Ascending aorta (tissue), 2 donors: ENCODE measurements at places on chromosomes 2 and 18.

- peak overlapping the region; percentile 74 for H3K27ac ChIP-seq
- no peak overlapping the region for H3K4me3 ChIP-seq
- H3K4me1 ChIP-seq: peaks cover 7% of the 10 kb centered on the region
- no peaks in the 10 kb centered on the region for H3K36me3 ChIP-seq
- DNase-seq: no peak
- H3K27me3 ChIP-seq: no peaks in the 10 kb centered on the region
Measured at GRCh38 chr2:43324259-43325106, 98.1 kb upstream of the ZFP36L2 start.

- no peaks in the 10 kb centered on the region for H3K4me1 ChIP-seq
- DNase-seq: no peak
- H3K27ac ChIP-seq: no peak overlapping the region
- no peaks in the 10 kb centered on the region for H3K36me3 ChIP-seq
- H3K4me3 ChIP-seq: no peak overlapping the region
- no peaks in the 10 kb centered on the region for H3K27me3 ChIP-seq
Measured at GRCh38 chr2:236677368-236677767, 107.7 kb downstream of the ACKR3 start.

DNA sequence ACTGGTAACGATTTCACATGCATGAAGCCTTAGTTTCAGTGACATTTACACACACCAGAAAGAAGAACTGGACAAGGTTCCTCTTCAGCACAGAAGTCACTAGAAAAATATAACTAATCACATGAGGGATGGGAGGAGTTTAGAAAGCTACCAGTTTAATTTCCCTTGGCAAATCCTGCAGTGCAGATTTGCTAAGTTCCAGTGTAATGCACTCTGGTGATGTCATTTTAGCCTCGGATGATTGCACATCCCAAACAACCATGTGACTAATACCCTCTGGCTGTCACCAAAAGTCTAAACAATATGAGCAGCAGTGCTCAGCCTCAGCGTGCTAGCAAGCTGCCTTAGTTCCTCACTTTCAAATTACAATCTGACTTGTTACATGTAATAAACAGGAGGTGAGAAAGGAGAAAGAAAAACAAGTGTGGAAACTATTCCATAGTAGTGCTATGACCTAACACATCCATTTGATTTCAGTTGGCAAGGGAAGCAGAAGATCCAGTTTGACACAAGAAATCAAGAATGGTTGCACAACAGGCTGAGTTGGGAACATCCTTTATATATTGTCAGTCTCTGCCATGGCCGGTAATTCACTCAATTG is 35.3 kb upstream of the PPP1CB start:
- H3K4me3 ChIP-seq: no peak overlapping the region
- peak overlapping the region; percentile 84 for H3K27ac ChIP-seq
- DNase-seq: peak; percentile 89
- peaks cover 5% of the 10 kb centered on the region for H3K4me1 ChIP-seq
- H3K36me3 ChIP-seq: no peaks in the 10 kb centered on the region

DNA sequence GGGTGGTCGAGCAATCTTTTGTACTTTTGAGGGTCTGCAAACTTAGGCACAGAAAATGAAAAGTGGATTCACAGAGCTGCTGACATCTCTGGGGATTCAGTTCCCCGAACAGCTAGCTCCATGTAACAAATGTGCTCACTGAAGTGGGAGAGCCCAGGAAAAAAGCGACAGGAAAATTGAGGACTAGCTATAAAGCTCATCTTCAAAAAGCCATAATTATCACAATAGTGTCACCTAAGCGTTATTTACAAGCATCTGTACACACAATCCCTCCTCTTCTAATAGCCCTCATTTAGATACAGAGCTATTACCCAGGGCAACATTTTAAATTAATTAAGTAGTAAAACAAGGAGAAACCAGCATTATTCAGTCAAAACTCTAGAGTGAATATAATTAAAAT is 36.1 kb downstream of the RNF152 start:
- H3K27ac ChIP-seq: no peak overlapping the region
- H3K4me1 ChIP-seq: no peaks in the 10 kb centered on the region
- H3K4me3 ChIP-seq: no peak overlapping the region
- H3K36me3 ChIP-seq: no peaks in the 10 kb centered on the region
- no peak for DNase-seq

DNA sequence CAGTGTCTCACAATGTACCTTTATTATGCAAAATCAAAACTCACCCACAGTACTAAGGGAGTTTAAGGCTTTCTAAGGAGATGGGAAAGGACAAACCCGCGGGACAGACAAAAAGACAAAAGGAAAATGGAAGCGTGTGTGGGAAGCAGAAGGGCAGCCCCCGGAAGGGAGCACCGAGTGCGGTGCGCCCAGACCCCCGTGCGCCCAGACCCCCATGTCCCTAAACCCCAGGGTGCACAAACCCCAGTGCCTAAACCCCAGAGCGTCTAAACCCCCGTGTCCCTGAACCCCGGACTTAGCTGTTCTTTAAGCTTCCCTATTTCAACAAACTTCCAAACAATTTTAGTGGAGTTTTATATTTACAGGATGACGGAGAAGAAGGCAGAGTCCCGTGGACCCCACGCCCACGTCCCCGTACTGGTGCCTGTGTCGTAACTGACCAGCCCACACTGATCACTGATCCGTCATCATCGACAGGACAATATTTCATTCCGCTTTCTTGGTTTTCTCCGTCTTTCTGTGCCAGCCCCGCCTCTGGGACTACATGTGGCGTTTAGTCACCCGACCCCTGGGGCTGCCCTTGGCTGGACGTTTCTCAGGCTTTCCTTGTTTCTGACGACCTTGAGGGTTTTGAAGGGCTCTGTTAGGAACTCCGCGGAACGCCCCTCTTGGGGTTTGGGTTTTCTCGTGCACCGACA is 76.9 kb downstream of the RTP5 start:
- H3K4me1 ChIP-seq: no peaks in the 10 kb centered on the region
- no peaks in the 10 kb centered on the region for H3K36me3 ChIP-seq
- H3K27ac ChIP-seq: no peak overlapping the region
- H3K27me3 ChIP-seq: no peaks in the 10 kb centered on the region

- H3K36me3 ChIP-seq: no peaks in the 10 kb centered on the region
- no peak overlapping the region for H3K27ac ChIP-seq
- H3K27me3 ChIP-seq: no peaks in the 10 kb centered on the region
- no peaks in the 10 kb centered on the region for H3K4me1 ChIP-seq
- no peak for DNase-seq
Measured at GRCh38 chr2:150888337-150888736, 373.3 kb downstream of the RBM43 start.

- H3K4me3 ChIP-seq: no peak overlapping the region
- no peaks in the 10 kb centered on the region for H3K4me1 ChIP-seq
- no peaks in the 10 kb centered on the region for H3K27me3 ChIP-seq
- no peak overlapping the region for H3K27ac ChIP-seq
- no peaks in the 10 kb centered on the region for H3K36me3 ChIP-seq
- no peak for DNase-seq
Measured at GRCh38 chr2:188725746-188726360, 248.3 kb upstream of the COL3A1 start.

GRCh38 chr18:32669549-32670165 is 103.2 kb downstream of the KLHL14 start:
- H3K27ac ChIP-seq: no peak overlapping the region
- no peak for DNase-seq
- H3K36me3 ChIP-seq: no peaks in the 10 kb centered on the region
- no peak overlapping the region for H3K4me3 ChIP-seq
- no peaks in the 10 kb centered on the region for H3K27me3 ChIP-seq

- no peak for DNase-seq
- H3K27ac ChIP-seq: no peak overlapping the region
- no peaks in the 10 kb centered on the region for H3K36me3 ChIP-seq
- H3K27me3 ChIP-seq: no peaks in the 10 kb centered on the region
- no peak overlapping the region for H3K4me3 ChIP-seq
- H3K4me1 ChIP-seq: no peaks in the 10 kb centered on the region
Measured at GRCh38 chr2:39730685-39731302, 48.3 kb downstream of the THUMPD2 start.

DNA sequence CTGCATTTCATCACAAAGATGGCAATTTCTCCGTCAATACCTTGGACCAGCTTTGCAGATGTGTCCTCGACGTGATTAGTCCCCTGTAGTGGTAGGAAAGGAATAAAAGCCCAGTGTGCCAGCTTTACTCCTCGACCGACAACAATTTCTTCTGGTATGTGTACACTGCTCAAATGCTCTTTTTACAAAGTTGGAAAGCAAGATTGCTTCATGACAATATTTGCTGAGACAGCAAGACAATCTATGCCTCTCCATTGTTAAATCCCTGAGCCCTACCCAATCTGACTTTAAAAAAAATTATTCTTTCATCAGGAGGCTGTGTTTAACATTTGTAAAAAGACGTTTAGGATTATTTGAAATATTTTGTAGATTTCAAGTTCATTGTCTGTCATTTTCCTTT is 27.6 kb upstream of the ZEB2 start:
- H3K4me1 ChIP-seq: no peaks in the 10 kb centered on the region
- no peaks in the 10 kb centered on the region for H3K36me3 ChIP-seq
- H3K4me3 ChIP-seq: no peak overlapping the region
- H3K27me3 ChIP-seq: no peaks in the 10 kb centered on the region
- DNase-seq: no peak

DNA sequence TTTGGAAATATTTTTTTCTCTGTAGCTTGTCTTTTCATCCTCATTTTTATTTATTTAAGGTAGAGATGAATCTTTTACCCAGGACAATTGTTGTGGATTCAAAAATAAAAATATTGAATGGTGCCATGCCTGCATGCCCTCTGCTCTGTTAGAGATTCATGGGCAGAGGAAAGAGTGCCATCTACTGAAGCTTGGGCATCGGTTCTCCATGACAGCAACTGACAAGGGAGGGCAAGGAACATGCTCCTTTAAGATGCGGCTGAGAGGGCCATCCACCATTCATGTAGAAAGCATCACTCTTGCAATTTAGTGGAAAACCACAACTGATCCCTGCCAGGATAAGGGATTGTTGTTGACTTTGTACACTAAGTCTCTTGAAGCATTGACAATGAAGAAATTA is 79.9 kb downstream of the PARD3B start:
- no peak for DNase-seq
- H3K36me3 ChIP-seq: no peaks in the 10 kb centered on the region
- H3K4me1 ChIP-seq: no peaks in the 10 kb centered on the region

GRCh38 chr2:26870585-26871095 is 22.7 kb downstream of the DPYSL5 start:
- H3K27ac ChIP-seq: no peak overlapping the region
- DNase-seq: no peak
- no peaks in the 10 kb centered on the region for H3K4me1 ChIP-seq
- no peaks in the 10 kb centered on the region for H3K36me3 ChIP-seq
- H3K27me3 ChIP-seq: no peaks in the 10 kb centered on the region

DNA sequence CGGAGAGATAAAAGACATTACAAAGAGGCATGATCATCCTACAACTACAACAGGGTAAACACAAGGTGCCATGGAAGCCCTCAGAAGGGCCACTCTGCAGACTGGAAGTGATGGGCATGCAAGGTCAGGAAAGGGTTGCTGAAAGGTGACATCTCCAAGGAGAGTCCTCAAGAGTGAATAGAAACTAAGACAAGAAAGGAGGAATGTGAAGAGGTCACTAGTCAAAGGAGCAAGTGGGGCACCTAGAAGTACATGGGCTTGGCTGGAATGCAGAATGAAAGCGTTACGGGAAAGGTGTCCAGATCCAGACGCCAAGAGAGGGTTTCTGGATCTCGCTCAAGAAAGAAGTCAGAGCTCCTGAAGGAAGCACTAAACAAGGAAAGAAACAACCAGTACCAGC is 314.3 kb downstream of the NBAS start:
- no peaks in the 10 kb centered on the region for H3K36me3 ChIP-seq
- no peaks in the 10 kb centered on the region for H3K4me1 ChIP-seq
- H3K4me3 ChIP-seq: no peak overlapping the region

- H3K27me3 ChIP-seq: no peaks in the 10 kb centered on the region
- no peak overlapping the region for H3K4me3 ChIP-seq
- no peak overlapping the region for H3K27ac ChIP-seq
- no peaks in the 10 kb centered on the region for H3K36me3 ChIP-seq
- H3K4me1 ChIP-seq: no peaks in the 10 kb centered on the region
- no peak for DNase-seq
Measured at GRCh38 chr18:29218091-29218490, 1041.2 kb upstream of the CDH2 start.

DNA sequence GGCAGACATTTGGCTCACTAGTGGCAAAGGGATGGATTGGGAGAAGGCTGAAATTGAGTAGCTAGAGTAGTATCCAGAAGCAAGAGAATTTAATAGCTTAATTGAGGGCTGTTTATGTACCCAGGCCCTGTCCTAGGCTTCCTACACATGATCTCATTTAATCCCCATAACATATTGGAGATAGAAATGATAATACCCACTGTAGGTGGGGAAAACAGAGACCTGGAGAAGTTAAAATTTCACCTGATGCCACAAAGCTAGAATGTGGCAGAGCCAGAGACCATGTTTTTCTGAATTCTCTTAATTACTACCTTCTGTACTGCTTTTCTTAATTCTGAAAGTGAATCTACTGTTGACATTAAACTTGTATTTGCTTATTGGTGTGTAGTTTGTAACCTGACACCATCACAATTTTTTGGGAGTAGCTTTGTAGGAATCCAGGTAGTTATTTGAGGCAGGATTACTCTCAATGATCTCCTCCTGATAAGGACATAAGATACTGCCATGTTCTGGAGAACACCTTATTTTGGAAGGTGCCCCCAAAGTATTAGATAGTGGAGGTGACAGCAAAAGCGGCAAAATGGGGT is 42.2 kb downstream of the RAB10 start:
- no peak for DNase-seq
- no peaks in the 10 kb centered on the region for H3K36me3 ChIP-seq

DNA sequence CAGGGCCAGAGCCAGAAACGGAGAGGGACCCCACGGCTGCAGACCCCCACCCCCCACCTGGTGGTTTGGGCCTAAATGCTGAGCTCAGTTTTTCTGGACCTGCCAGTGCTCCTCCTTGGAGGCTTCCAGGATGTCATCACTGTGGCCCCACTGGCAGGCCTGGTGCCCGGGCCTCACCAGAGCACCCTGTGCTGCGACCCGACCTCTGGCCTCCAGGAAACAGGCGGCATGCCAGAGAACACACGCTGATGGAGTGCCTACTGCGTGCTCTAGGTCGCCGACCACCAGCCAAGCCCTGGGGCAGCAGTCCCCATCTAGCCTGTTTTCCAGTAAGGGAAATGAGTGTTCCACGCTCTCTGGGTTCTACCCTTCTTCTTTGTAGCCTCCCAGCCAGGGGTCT is 33.8 kb downstream of the HS6ST1 start:
- no peak for DNase-seq
- H3K27ac ChIP-seq: no peak overlapping the region
- peaks cover 11% of the 10 kb centered on the region for H3K36me3 ChIP-seq

GRCh38 chr18:42442656-42443055 is 487.6 kb downstream of the PIK3C3 start:
- no peak for DNase-seq
- H3K4me1 ChIP-seq: no peaks in the 10 kb centered on the region
- no peak overlapping the region for H3K27ac ChIP-seq
- H3K4me3 ChIP-seq: no peak overlapping the region

DNA sequence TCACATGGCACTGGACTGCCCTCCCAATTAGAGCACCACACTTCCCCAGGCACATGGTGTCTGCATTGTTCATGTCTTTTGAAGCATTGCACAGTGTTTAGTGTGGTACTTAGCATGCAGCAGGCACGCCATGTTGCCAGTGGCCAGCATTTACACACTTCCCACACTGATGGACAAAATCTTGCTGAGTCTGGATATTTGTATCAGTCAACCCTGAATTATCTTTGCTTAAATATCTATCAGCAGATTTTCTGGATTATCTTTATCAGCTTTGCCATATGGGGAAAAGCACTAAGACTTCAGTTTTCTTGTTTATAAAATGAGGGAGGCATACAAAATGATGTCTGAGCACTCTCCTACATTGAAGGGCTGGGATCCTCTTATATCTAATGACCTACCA is 416.0 kb upstream of the MMADHC start:
- no peaks in the 10 kb centered on the region for H3K36me3 ChIP-seq
- no peaks in the 10 kb centered on the region for H3K4me1 ChIP-seq
- H3K27ac ChIP-seq: no peak overlapping the region

GRCh38 chr2:118013221-118013723 is 598 bp downstream of the CCDC93 start:
- peaks cover 10% of the 10 kb centered on the region for H3K36me3 ChIP-seq
- H3K4me3 ChIP-seq: peak overlapping the region; percentile 75
- H3K4me1 ChIP-seq: peaks cover 3% of the 10 kb centered on the region
- no peak for DNase-seq
